Fibroblast of skin of scalp (primary cell): ENCODE measurements at places on chromosomes 4 and X.

GRCh38 chr4:77073106-77073809 lies 2.5 kb downstream of the CCNI start:
- DNase-seq, result no peak

DNA sequence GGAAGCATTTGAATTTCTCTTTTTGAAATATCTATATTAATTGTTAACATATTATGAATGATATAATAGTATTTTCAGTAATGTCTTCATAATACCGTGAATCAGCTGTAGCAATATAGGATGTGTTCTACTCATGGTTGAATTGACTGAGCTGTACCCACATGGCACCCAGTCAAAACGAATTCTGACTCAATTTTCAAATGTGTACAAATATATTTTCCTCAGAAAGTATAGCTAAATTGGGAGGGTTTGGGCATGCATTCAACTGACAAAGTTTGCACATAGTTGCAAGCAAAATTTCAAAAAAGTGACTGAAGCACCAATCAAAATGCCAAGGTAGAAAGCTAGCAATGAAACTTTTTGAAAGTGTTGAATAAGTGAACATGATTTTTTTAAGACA lies 188.9 kb downstream of the NAF1 start:
- no peak for DNase-seq

- peak; percentile 17 for DNase-seq
Measured at GRCh38 chrX:4547213-4547836, 833.9 kb upstream of the PRKX start.

- no peak for DNase-seq
Measured at GRCh38 chr4:63607169-63607872, 801.9 kb downstream of the TECRL start.

DNA sequence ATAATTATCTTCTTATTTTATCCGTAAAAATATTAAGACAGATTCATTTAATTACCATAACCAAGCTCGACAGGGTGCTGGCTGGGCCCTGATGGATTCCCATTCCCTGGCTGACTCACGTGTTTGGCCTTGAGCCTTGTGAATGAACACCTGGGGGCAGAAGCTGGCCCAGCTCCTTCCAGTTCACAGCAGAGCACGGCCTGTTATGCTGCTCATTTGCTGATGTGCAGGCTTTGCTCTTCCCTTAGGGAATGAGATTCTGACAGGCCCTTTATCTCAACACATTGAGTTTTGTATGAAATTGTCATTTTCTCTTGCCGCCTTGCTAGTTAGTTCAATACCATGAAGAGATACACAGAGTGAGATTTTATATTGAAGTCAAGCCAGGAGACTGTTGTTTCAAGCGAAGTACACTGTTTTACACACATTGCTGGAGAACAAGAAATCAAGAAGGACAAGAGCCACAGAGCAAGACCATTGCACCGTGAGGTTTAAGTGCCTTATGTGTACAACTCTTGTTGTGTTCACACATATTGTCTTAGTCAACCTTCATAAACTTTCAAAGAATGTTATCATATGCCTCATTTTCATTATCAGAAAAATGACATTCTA lies 1583.3 kb downstream of the STIM2 start:
- DNase-seq, result no peak

- DNase-seq, result no peak
Measured at GRCh38 chrX:40853004-40853815, 117.9 kb upstream of the MED14 start.

DNA sequence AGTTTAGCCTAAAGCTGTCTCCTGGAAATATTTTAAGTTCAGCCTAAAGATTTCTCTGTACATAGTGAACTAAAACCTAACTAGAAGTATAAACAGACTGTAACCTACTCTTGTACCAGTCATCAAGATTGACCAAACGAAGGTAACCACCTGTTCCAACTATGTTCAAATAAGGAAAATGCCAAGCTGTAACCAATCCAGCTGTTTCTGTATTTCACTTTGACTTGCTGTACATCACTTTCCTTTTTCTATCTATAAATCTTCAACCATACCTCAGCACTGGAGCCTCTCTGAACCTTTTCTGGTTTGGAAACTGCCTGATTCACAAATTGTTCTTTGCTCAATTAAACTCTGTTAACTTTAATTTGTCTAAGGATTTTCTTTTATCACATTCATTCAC lies 3.1 kb upstream of the CYSLTR1 start:
- DNase-seq, result no peak

DNA sequence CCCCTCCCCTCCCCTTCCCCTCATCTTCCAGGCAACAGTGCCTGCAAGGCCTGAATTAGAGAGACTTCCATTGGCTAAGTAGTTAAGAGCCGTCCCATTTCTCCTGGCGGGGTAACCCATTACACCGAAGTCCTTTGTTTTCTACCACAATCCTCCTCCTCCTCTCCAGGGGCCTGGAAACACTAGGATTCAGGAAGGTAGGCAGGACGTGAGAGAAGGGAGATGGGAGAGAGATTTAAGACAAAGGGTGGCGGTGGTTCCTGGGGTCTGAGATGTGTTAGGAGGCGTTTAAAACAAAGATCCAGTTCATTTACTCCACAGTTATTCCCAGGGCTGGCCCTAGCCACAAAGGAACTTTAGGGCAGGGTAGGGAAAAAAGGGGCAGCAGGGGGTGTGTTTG lies 28.0 kb downstream of the NYX start:
- DNase-seq, result no peak
